Calu3 (cell line): ENCODE measurements at places on chromosomes 1 and 21.

DNA sequence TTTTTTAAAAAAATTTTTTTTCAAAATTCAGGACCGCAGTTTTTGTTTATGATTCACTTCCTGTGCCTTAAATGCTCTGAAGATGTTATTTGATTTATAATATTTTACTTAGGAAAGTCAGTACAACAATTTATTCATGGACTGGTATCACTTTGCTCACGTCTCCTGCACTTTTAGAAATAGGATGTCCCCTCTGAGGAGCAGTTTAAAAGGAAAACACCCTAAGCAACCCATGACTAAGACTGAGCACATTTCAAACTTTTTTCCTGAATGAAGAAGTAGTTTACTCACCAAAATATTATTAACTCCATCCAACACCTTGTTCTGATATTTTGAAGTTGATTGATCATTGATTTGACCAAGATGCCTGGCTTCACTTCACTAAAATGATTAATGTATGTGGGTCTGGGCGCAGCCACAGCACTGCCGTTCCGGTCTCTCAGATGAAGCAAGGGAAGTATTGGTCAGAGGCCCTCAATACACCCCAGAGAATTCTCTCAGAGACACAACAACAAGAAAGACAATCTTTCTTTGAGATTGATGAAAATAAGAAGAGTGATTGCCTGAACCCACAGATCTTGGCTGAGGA is 223.9 kb downstream of the TGFB2 start:
- no peaks in the 10 kb centered on the region for H3K27me3 ChIP-seq
- H3K4me1 ChIP-seq: peaks cover 13% of the 10 kb centered on the region
- no peak for DNase-seq
- no peaks in the 10 kb centered on the region for H3K36me3 ChIP-seq
- H3K4me3 ChIP-seq: no peak overlapping the region

- peak; percentile 35 for DNase-seq
- no peaks in the 10 kb centered on the region for H3K36me3 ChIP-seq
- peaks cover 33% of the 10 kb centered on the region for H3K4me1 ChIP-seq
- H3K27ac ChIP-seq: no peak overlapping the region
- no peak overlapping the region for H3K4me3 ChIP-seq
Observed at GRCh38 chr1:172653015-172653709, 5.7 kb upstream of the FASLG start.

DNA sequence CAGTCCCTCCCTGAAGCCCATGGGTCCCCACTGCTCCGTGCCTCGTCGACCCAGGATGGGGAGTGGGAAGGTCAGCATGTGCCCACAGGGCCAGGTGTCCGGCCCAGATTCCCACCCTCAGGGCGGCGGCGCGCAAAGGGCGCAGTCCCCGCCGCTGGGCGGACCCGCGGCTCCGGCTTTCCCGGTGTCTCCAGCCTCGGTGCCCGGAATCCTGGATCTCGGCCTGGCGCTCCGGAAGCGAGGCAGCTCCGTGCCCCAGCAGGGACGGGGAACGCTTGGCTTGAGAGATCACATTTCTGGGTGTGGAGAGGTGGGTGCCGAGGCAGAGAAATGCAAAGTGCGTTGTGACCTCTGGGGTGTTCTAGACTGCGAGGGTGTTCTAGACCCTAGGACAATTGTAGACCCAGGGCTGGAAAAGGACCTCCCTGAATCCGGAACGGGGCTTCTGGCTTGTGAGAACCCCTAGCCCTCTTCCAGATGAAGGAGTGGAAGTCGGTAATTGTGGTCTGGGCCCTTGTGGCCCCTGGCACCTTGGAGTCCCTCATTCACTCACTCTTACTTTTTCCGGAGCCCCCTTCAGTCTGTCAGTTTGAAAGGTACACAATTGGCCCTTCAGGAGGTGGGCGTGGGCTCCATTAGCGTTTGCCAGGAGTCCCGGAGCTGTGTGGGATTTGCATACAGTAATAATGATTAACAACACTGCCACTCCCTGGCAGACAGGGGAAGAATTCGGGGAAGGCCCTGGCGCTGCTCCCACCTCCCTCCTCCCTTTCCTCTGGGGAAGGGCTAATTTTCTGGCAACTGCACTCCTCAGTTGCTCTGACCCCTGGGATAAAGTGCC is 1.6 kb upstream of the KCND3 start:
- peak; percentile 55 for DNase-seq
- H3K27ac ChIP-seq: no peak overlapping the region
- H3K27me3 ChIP-seq: peaks cover 71% of the 10 kb centered on the region
- peaks cover 6% of the 10 kb centered on the region for H3K36me3 ChIP-seq
- peaks cover 8% of the 10 kb centered on the region for H3K4me1 ChIP-seq

- no peak overlapping the region for H3K27ac ChIP-seq
- H3K27me3 ChIP-seq: no peaks in the 10 kb centered on the region
- no peaks in the 10 kb centered on the region for H3K36me3 ChIP-seq
- H3K4me3 ChIP-seq: no peak overlapping the region
- H3K4me1 ChIP-seq: peaks cover 54% of the 10 kb centered on the region
Observed at GRCh38 chr1:211334986-211335385, 8.4 kb downstream of the TRAF5 start.

DNA sequence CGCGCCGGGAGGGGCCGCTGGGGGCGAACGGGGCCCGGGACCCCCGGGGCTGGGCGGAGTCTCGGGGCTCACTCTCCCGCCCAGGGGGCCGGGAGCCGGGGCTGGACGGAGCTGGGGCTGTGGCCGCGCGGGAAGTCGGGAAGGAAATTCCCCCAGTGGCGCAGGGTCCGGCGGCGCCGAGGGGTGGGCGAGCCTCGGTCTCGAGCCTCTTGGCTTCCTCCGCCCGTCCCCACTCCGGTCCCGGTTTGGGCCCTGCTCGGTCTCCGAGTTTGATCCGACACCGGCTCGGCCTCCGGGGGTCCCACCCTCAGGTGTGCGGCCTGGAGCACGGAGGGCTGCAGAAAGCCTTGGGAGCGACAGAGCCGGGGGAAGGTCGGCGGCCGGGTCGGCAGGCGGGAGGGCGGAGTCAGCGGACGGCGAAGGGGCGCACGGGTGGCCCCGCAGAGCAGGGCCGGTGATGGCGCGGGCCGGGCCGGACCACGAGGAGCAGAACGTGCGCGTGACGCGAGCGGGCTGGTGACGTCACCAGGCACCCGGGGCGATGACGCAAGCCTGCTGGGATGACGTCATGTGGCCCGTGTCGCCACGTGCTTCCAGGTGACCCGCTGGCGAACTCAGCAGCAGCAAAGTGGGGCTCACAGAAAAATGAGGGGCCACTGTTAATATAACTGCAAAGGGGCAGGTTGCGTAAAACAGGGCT is 610 bp upstream of the HES4 start:
- no peaks in the 10 kb centered on the region for H3K27me3 ChIP-seq
- peak overlapping the region; percentile 79 for H3K4me3 ChIP-seq
- DNase-seq: peak; percentile 88
- H3K36me3 ChIP-seq: peaks cover 66% of the 10 kb centered on the region
- peaks cover 19% of the 10 kb centered on the region for H3K4me1 ChIP-seq

DNA sequence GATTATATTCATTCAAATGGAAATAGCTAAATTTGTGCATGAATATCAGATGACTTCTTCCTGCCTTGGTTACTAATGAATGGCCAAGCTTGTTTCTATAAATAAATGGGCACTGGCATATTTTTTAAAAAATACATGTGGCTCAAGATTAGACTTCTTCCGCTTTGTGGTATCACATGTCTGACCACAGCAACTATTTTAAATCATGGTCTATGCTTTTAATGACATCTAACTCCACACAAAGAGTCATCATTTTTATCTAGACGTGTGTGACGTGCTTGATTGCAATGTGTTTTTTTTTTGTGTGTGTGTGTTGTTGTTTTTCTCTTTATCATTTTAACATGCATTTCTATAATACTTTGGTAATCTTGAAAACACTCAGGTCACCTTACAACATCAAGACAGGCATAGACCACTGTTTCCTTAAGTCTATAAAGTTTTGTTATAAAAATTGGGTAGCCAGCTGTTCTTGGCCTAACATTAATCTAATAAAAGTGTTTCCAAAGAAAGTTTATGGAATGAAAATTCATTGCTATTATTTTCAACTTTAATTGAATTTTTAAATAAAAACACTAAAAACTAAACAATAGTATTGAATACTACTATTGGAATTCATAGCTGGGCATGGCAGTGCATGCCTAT is 29.5 kb downstream of the RGS1 start:
- no peak overlapping the region for H3K4me3 ChIP-seq
- DNase-seq: no peak
- H3K36me3 ChIP-seq: no peaks in the 10 kb centered on the region
- no peaks in the 10 kb centered on the region for H3K27me3 ChIP-seq

DNA sequence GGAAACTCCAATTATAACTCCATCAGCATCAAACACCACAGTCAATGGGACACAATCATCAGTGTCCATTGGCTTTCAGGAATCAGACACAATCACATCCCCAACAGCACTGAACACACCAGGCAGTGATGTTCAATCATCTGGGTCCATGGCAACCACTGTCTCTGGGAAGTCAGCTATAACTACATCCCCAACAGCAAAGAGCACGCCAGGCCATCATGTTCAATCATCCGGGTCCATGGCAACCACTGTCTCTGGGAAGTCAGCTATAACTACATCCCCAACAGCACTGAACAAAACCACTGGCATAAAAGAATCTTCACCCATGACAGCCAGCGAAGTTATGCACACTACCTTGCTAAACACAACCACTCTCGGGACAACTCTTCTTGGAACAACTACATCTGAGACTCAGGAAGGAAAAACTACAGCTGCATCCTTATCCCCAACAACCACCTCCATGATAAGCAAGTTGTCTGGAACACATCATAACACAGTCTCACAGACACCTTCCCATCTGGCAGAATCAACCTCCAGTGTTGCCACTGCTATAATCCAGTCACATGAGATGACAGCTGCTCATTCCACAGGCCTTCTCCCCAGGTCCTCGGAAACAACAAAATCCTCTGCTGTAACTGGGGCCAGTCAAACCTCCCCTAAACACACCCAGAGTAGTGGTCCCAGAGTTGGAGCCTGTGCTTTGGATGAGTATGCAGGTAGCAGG is 19.9 kb downstream of the CATSPER4 start:
- no peaks in the 10 kb centered on the region for H3K36me3 ChIP-seq
- H3K4me1 ChIP-seq: no peaks in the 10 kb centered on the region
- H3K27ac ChIP-seq: no peak overlapping the region
- H3K27me3 ChIP-seq: peaks cover 31% of the 10 kb centered on the region
- no peak overlapping the region for H3K4me3 ChIP-seq

DNA sequence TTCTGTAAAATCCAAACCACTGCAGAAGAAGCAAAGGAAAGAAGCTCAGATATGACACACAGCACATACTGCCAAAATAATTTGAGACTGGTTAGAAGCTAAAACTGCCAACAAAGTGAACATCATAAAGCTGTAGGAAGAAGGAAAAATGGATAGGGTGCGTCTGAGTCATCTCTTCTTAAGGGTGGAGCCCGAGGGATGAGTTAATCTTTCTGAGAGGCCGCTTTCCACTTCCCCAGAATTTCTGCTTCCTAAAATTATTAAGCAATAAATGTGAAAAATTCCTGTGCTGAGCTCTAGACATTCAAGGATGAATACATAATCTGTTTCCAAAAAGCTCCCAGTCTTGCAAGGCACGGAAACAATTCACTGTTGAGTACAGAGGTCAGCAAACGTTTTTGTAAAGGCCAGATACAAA is 20.1 kb downstream of the PPT1 start:
- no peak overlapping the region for H3K4me3 ChIP-seq
- no peaks in the 10 kb centered on the region for H3K4me1 ChIP-seq
- no peak for DNase-seq
- H3K27me3 ChIP-seq: no peaks in the 10 kb centered on the region
- H3K36me3 ChIP-seq: peaks cover 53% of the 10 kb centered on the region
- H3K27ac ChIP-seq: no peak overlapping the region
